Stomach (tissue), 19 donors: ENCODE measurements at places on chromosomes 5 and 9. TPM values are rescaled to one million over a fixed set of nuclear protein-coding genes. Genes with fewer than 3 reads are reported as not detected.

IFNA2 gene
- polyA plus RNA-seq, result not detected

GRCh38 chr9:6552033-6552432 is 93.5 kb downstream of the GLDC start:
- no peak overlapping the region for H3K4me3 ChIP-seq
- H3K36me3 ChIP-seq, result no peaks in the 10 kb centered on the region
- H3K27ac ChIP-seq, result no peak overlapping the region
- DNase-seq, result no peak

DNA sequence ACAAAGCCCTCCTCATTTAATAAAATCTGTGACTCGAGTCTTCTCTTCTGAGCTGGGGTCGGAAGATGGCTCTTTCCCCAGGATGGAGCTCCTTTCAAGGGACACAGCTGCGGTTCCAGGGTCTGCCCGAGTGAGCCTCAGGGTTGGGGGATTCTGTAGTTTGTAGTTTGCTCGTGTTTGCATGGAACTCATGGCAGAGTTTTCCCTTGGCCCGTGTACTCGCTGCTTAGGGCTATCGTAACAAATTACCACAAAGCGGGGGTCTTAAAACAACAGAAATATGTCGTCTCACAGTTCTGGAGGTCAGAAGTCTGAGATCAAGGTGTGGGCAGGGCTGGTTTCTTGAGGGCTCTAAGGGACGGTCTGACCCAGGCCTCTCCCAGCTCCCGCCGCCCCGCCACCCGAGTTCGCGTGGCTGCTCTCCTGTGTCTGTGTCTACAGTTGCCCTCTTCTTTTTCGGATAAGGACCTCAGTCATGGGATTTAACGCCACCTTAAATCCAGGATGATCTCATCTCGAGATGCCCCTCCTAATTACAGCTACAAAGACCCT is 13.9 kb upstream of the LPCAT1 start:
- H3K27ac ChIP-seq, result no peak overlapping the region
- no peaks in the 10 kb centered on the region for H3K27me3 ChIP-seq
- H3K4me3 ChIP-seq, result no peak overlapping the region
- peaks cover 26% of the 10 kb centered on the region for H3K4me1 ChIP-seq
- no peaks in the 10 kb centered on the region for H3K36me3 ChIP-seq
- no peak for DNase-seq

DNA sequence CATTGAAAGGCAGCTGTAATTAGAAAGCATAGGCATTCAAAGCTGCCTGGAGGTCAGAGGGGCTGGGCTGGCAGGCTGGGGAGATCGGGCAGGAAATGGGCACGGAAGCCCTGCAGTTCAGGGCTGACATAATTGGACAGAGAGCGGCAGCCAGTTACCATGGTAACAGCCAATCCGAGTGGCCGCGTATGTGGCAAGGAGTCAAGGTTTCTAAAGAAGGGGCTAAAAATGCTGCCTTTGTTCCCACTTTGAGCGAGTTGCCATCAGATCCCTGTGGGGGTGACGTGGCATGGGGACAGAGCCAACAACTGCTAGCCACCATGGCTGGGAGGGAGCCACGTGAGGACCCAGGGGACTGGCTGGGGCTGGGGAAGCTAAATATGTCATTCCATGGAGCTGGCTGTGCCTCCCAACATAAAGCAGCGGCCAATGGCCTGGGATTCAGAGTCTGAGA is 44.7 kb upstream of the NDFIP1 start:
- H3K4me1 ChIP-seq, result peaks cover 19% of the 10 kb centered on the region
- no peak overlapping the region for H3K27ac ChIP-seq
- H3K27me3 ChIP-seq, result no peaks in the 10 kb centered on the region
- peak; percentile 88 for DNase-seq
- no peaks in the 10 kb centered on the region for H3K36me3 ChIP-seq

- H3K27me3 ChIP-seq, result no peaks in the 10 kb centered on the region
- H3K27ac ChIP-seq, result no peak overlapping the region
- no peak overlapping the region for H3K4me3 ChIP-seq
- no peak for DNase-seq
Measured at GRCh38 chr9:85151162-85151561, 481.6 kb downstream of the NTRK2 start.
